ENCODE measurements at places on chromosomes 1 and 21. TPM values are rescaled to one million over a fixed set of nuclear protein-coding genes. Genes with fewer than 3 reads are reported as not detected.

- no peak for DNase-seq
These were observed 140.6 kb downstream of the SYT2 start for GRCh38 chr1:202569393-202570322.

DNA sequence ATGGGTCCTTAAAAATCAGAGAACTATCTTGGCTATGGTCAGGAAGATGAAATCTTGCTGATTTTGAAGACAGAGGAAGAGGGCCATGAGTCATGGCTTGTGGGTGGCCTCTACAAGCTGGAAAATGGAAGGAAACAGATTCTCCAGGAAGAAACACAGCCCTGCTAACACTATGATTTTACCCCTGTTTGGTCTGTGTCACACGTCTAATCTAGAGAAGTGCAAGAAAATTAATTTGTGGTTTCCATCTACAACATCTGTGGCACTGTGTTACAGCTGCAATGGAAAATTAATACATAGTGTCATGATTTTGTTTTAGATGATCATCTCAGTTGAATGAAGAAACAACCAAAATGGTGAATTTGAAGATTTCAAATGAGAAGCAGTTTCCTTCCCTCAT, 288.7 kb upstream of the NRIP1 start:
- DNase-seq = no peak

DNA sequence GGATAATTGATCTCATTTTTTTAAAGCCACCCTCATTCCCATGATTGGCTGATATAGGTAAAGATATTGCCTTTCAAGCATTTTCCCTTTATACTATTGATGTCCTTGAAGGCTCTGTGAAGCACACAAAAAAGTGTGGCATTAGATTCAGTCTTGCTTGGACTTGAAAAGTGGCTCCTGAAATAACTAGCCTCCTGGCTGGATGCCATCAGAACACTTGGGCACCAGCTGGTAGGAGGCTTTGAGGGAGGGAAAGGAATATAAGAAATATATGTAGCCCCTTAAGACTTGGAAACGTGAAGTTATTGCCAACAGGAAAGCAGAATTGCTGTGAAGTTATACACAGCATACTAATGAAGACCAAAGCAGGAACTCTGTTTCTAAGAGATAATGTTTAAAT, 14.1 kb downstream of the MTR start:
- DNase-seq = no peak

GRCh38 chr1:87898431-87898830, 569.8 kb downstream of the LMO4 start:
- DNase-seq = no peak

Gene LGR6
- not detected for total RNA-seq

Measured in psoas muscle (tissue), 8 donors.